Activated CD8-positive, alpha-beta T cell treated with anti-CD3 and anti-CD28 coated beads, Interleukin-2, amount 10 ng/mL, durations not matched to agents 7 days and 5 days (primary cell): ENCODE measurements at places on chromosomes 11 and 22. TPM values are rescaled to one million over a fixed set of nuclear protein-coding genes. Genes with fewer than 3 reads are reported as not detected.

Gene NDUFS8
- total RNA-seq = 163 TPM

Gene OR8G1
- not detected for total RNA-seq

Gene TSSK2
- not detected for total RNA-seq

Gene SYT12
- not detected for total RNA-seq
